ENCODE measurements at places on chromosomes 4 and X. TPM values are rescaled to one million over a fixed set of nuclear protein-coding genes. Genes with fewer than 3 reads are reported as not detected.

DNA sequence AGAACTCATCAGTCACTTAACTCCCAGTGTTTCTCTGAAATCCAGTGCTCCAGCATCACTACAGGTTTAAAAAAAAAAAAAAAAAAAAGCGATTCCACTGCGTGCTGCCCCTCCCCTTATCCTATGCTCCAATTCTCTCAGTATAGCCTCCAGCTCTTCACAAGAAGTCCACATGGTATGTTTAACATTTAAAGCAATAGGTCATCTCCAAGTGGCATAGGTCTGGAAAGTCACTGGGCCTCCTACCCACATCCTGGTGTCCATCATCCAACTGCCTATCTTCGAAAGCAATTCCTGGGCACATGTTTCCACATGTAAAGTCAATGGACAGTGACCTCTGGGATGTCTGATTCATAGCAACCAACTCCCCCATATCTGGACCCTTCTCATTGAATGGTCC, 66.5 kb upstream of the MAP3K15 start:
- H3K36me3 ChIP-seq, result no peaks in the 10 kb centered on the region
- H3K4me3 ChIP-seq, result no peak overlapping the region
- H3K27me3 ChIP-seq, result no peaks in the 10 kb centered on the region
- H3K4me1 ChIP-seq, result no peaks in the 10 kb centered on the region
- DNase-seq, result no peak
- H3K27ac ChIP-seq, result no peak overlapping the region

DNA sequence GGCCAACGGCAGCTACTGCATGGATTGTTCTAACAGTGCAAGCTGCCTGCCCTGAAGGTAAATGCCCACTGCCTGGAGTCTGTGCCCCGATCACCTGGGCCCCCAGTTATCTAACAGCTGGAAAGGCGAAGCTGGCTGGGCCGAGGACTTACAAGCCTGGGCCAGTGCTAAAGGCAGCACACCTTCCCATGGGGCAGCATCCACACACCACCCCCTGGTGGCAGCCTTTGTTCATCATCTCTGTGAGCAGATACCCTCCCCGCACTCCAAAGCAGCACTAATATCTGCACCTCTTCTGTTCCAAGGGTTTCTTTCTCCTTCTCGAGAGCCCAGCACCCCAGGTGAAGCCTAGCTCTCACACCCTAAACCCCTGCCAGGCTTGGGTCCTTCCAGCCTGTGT, 7.6 kb downstream of the SLC2A9 start:
- DNase-seq, result no peak
- no peaks in the 10 kb centered on the region for H3K36me3 ChIP-seq
- H3K4me1 ChIP-seq, result no peaks in the 10 kb centered on the region
- H3K4me3 ChIP-seq, result no peak overlapping the region

The CT55 gene
- total RNA-seq, result not detected

DNA sequence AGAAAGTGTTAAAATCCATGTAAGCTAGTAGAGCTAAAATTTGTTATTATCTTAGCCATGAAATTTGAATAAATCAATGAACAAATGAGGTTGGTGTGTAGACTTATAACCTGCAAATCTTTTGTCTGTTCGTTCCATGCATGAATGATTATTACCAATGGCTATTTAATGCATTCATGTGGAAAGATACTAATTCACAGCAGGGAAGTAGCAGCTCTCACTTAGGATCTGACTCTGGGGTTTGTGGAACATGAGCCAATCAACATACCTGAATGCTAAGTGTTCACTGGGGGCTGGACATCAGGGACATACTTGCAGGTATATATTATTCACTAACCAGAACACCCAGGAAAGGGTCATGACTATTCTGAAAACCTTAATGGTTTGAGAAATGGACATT, 444.1 kb downstream of the STIM2 start:
- no peaks in the 10 kb centered on the region for H3K36me3 ChIP-seq
- no peaks in the 10 kb centered on the region for H3K27me3 ChIP-seq
- H3K4me3 ChIP-seq, result no peak overlapping the region
- H3K4me1 ChIP-seq, result no peaks in the 10 kb centered on the region

DNA sequence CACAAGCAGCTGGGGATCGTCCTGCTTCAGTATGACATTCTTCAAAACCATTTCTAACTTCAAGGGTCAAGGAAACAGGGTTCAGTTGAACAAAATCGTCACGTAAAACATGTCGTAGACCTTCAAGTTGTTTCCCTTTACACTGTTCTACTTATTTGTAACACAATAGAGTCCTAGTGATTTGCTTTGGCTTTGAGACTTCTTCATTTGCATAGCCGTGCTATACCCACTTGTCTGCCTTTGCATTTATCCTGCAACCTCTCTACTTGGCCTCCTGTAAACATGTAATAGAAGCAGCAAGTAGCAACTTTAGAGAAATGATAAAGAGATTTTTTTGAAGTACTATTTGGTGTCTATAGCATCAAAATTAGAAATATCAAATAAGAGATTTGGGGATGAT, 194.9 kb downstream of the SLC7A11 start:
- no peaks in the 10 kb centered on the region for H3K36me3 ChIP-seq
- no peak for DNase-seq
- no peak overlapping the region for H3K4me3 ChIP-seq
- no peak overlapping the region for H3K27ac ChIP-seq
- no peaks in the 10 kb centered on the region for H3K4me1 ChIP-seq

The SMPX gene
- total RNA-seq, result not detected

DNA sequence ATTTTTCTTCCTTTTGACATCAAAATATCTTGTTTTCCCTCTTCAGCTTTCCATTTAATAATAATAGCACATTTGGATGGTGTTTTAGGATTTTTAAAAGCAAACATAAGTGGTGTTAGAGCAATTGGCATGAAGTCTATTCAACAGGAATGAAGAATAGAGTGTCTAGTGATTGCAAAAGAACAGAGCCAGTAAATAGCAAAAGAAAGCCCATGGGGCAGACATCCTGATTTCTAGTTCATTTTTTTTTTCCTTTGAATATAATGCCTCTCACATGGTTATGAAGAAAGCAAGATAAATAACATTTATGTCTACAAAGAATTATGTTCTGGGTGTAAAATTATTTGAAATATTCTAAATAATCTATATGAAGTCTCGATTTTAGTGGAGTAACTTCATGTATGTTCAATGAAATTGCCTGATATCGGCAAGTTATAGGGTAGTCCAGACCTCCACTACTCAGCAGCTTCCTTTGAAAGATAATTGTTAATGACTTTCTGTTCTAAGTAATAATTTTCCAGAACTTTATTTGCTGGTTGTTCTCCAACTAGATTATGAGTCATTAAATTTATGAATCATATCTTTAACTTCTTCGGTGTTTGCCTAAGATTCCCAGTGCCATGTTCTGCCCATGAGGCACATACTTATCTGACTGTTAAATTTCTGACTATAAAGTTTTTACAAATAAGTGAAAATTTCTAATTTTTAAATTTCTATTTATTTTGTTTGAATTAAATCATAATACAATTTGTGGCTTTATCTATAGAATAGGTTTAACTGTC, 587.9 kb downstream of the TLL1 start:
- no peaks in the 10 kb centered on the region for H3K36me3 ChIP-seq
- no peaks in the 10 kb centered on the region for H3K4me1 ChIP-seq
- no peaks in the 10 kb centered on the region for H3K27me3 ChIP-seq
- no peak overlapping the region for H3K4me3 ChIP-seq

DNA sequence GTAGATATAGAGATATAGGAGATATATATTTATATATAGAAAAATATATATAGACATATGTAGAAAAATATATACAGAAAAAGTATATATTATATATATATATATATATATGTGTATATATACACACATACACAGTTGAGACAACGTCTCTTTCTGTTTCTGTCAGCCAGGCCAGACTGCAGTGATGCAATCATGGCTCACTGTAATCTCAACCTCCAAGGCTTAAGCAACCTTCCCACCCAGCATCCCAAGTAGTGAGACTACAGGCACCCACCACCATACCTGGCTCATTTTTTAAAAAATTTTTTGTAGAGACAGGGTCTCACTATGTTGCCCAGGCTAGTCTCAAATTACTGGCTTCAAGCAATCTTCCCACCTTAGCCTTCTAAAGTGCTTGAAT, 426.3 kb downstream of the GPM6A start:
- H3K36me3 ChIP-seq, result no peaks in the 10 kb centered on the region
- no peak overlapping the region for H3K4me3 ChIP-seq
- DNase-seq, result no peak
- H3K27me3 ChIP-seq, result no peaks in the 10 kb centered on the region
- no peak overlapping the region for H3K27ac ChIP-seq

- DNase-seq, result no peak
- H3K36me3 ChIP-seq, result no peaks in the 10 kb centered on the region
- H3K4me1 ChIP-seq, result no peaks in the 10 kb centered on the region
- no peak overlapping the region for H3K27ac ChIP-seq
- no peak overlapping the region for H3K4me3 ChIP-seq
Observed at GRCh38 chr4:167428156-167428555, 193.9 kb upstream of the SPOCK3 start.
